ENCODE measurements at places on chromosomes 1 and 21.
A peak's percentile ranks its signal among the peaks of the same experiment; 100 is the strongest.

GRCh38 chr1:207396168-207396746 lies 57.9 kb upstream of the CR2 start:
- DNase-seq: no peak

GRCh38 chr1:94119306-94119705 lies 1.6 kb downstream of the ABCA4 start:
- DNase-seq: no peak

DNA sequence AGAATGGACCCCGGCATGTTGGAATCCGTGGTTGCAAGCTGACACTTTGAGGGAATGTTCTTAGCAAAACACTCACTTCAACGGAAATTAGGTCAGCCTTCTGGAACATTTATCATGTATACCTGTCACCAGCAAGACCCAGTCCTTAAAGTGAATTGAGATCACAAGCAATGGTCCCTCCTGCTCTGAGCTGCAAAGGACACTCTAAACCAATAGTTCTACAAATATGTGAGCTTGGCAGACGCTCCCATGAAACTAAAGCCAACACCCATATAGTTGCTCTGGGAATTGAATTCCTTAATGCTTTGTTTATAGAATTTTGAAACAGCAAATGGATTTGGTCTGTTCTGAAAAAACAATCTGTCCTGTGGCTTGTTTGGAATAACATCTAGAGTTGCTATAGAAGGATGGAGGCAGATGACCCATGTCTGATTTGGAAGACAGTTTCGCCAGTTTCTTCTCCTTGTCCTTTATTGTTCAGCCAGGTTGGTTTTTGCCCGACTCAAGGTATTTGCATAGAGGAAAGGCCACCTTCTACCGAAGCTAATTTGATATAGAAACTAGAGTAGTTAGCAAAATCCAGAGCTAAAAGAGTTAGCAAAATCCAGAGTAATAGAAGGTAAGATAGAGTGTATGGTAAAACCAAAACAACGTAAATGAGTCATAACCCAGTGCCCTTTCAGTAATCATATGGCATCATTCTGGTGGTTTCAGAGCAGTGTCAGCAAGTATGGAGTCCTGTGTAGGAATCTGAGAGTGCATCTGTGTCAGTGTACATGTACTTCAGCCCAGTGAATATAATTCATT lies 236.2 kb downstream of the NFIA start:
- DNase-seq: no peak

- DNase-seq: no peak
Measured at GRCh38 chr1:12567288-12567819, 50.7 kb downstream of the DHRS3 start.

DNA sequence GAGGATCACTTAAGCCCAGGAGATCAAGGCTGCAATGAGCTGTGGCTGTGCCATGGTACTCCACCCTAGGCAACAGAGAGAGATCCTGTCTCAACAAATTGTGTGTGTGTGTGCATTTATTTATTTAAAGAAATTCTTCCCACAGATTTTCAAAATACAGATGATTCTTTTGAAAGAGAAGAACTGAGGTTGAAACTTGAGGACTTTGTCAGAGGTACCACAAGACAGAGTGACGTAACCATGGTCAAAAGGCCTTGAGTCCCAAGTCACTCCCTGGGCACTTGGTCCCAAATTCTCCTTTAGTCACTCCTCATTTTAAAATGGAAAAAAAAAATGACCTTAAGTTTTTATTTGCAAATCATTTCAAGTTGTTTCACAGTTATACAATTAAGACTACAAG lies 57.4 kb downstream of the TIAM1 start:
- DNase-seq: no peak

DNA sequence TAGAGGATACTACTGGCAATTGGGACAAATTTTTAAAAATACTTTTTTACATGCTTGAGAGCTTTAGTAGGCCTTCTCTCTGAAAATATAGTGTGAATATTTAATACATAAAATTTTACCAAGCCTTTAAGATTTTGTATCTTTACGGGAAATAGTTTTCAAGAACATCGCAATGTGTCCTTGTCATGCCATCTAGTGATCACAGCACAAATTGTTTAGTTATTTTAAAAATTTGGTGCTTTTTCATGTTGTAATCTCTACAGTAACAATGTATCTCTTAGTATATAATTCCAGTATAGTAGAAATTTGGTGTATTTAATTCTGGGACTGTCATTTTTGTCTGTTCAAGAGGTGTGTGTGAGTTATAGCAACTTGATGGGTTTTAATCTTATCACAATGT lies 6.7 kb downstream of the CDC7 start:
- DNase-seq: no peak

DNA sequence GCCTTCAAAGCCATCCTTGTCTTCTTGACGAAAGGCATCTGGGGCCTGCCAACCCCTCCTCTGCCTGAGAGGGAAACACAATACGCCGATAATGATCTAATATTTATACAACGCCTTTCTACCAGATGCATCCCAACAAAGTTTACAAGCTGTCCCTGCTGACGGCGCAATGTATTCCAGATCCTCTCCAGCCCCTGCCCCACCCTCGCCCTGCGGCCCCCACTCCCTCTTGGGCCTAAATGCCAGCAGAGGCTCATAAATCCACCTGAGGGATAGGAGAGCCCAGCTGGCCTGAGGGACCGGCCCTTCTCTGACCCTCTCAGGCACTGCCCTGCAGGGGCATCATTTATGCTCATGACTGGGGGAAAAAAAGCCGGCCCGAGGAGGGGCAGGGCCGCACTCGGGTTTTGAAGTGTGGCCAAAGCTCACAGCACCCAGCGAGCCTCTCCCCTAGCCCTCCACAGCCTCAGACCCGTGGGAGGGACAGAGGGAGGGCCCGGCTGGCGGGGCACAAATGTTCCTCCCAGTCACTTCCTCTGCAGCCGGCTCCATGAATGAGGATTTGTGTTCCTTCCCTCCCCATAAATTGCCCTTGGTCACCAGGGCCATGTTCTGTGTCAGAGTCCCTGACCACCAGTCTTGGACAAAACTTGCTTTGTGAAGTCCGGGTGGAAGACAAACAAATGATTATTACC lies 140.3 kb downstream of the FOXD2 start:
- DNase-seq: no peak

DNA sequence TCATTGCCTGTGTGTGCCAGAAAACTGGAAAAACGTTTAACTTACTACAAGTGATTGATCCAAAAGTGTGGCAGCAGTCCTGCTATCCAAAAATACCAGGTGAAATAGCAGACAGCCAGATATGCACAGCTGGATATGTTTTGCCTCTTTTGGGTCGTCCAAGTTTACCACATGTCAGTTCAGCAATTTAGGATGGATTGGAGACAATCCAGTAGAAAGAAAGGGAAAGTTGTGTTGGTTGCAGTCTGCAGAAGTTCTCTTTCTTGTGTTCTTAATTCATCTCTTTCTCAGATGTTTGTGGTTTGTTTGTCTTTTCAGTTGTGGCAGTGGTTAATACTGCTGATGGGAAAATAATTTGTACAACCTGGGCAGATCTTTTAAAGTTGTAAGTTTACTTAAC lies 645.0 kb downstream of the PTPRC start:
- DNase-seq: no peak

DNA sequence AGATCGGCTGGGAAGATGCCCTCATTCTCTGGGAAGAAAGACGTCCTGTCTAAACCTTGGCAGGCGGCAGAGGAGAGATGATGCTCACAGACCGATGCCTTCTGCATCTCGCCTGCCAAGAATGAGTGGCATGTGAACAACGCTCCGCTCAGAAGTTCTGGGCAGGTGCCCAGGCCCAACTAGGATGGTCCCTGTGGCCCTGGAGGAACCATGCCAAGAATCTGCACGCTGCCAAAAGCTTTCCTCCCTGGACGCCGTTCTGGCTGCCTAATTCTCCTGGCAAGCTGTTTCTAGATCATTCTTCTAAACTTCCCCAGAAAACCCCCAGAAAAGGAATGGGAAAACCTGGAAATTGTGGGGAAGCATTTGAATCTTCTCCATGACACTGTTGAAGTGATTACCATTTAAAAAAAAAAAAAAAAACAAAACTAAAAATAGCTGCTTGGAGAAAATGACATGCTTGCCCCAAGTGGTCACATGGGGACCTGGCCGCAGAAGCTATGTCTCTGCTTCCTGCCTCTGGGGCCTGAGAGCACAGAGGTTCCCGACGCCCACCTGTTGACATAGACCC lies 440.9 kb downstream of the PRDM2 start:
- no peak for DNase-seq

DNA sequence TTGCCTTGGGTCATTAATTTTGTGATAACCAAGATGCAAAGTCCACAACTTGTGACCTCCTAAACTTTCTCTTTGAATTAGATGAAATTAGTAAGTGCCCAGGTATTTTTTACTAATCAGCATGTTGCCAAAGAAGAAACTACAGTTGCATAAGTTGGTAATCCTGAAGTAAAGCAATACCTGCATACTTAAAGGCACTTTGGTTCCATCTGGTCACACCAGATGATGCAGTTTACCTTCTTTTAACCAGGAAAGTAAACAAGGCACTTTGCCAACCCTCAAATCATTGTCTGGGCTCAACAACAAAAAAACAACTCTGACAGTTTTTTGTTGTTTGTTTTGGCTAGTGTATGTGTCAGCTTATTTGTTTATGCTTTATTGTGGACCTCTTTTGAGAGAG lies 55.5 kb upstream of the DYNLT5 start:
- no peak for DNase-seq

GRCh38 chr1:171622152-171622462 lies at the start of gene MYOCOS:
TSS of gene MYOCOS (plus strand) at chr1:171622243. CDS start at chr1:171623884, 1,641 bp downstream.
- DNase-seq: no peak

DNA sequence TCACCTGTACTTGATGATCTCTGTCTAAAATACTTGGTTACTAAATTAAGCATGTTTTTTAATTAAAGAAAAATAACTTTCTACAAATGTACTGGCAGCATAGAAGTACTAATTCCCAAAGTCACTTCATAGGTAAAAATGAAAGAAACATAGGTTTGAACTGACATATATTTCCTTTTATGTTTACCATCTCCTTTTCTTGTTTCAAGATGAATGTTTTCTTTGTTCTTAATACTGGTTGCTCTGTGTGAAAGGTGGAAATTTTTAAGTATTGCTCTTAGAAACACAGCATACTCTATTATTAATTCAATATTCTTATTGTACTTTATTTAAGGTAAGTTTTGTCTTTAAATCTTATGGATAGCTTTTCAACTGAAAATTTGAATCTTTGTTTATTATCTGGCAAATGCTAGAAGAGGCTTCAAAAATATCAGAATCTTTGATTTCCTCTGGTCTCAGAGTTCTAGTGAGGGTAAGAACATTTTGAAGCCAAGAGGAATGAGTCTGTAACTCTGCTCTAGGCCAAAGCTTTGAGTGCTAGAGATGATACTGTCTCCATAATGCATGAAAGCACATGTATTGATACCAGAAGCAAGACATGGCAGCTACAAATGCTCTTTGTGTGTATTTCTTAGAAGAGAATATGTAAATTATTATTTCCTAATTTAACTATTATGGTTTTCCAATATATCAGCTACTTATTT lies 18.2 kb downstream of the RRP15 start:
- no peak for DNase-seq

DNA sequence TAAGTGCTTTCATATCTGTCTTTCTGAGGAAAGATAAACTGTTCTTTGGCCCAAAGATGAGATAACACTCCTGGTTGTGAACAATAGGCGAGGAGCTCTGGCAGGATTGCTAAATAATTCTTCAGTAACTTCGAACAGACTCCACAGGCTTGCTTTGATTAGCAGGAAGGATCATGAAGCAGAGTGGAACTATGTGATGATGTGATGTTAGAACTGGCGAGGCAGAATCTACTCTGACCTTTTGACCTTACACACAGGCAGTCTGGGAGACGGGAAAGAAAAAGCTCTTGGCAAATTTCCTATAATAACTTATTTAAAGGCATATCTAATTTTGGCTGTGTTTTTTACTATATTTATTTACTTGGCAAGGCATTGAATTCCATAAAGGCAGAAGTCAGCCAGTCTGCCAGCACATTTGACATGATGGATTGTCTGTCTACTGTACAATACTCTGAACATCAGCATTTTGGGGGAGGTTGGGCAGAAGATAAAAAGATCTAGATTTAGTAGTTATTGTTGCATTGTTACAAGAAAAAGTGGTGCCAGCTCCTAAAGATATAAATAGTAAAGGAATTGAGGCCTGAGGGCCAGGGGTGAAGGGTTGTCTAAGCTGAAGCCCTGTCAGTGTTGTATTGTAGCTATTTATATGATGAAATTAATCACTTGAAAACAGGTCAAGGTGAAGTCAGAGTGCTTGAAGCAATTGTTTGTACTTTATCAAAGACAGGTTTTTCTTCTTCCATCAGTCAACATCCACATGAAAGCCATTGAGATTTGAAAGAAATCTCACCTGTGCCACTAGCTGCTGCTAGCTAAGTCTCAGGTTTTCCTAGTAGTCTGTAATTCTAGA lies 708.8 kb downstream of the LTN1 start:
- peak; percentile 26 for DNase-seq

GRCh38 chr1:171787686-171788480 lies 6.4 kb downstream of the METTL13 start:
- DNase-seq: no peak

DNA sequence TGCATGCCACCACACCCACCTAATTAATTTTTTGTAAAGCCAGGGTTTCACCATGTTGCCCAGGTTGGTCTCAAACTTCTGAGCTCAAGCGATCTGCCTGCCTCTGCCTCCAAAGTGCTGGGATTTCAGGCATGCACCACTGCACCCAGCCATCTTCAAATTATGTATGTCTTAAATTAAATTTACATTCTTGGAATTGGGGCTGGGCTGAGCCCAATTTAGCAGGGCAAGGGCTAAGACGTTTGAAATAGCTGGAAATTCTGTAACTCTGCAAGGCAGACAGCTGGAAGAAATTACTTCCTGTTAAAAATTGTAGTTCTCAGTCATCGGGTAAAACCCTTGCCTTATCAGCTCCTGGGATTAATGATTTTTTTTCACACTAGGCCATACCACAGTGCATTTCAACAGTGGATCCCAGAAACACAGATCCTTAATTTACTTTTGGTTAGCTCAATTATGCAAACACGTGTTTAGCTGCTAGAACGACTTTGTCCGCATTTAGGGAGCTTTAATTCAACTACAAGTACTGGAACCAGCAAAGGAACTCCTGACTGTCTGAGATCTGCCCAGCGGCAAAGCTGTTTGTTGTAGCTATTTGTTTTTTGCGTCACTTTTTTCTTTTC lies 83.3 kb downstream of the OLFML3 start:
- DNase-seq: no peak

DNA sequence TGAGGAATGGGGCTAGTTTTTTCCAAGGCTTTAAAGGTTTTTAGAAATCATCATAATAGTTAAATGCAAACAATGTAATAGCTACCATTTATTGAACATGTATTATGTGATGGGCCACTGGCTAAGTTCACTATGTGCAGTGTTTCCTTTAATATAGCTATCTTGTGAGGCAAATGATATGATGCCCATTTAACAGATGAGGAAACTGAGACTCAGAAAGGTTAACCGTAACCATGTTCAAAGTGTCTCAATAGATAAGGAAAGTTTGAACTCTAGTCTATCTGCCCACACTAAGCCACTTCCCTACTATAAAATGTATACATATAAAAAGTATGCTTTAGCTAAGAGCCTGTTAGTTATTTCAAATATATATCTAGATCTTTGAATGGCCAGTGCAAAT lies 64.8 kb downstream of the GNG12 start:
- no peak for DNase-seq

- DNase-seq: no peak
Measured at GRCh38 chr1:180762796-180763195, 131.0 kb downstream of the XPR1 start.

Data from pancreas (tissue), 10 donors.